ENCODE measurements at places on chromosomes 5 and 9.

GRCh38 chr9:84871983-84872382, 202.5 kb downstream of the NTRK2 start:
- no peak for DNase-seq

GRCh38 chr9:5529683-5530221, 19.4 kb downstream of the PDCD1LG2 start:
- no peak for DNase-seq

- no peak for DNase-seq
Measured at GRCh38 chr5:53030893-53031292, 41.7 kb downstream of the ITGA2 start.

- DNase-seq, result peak; percentile 11
Measured at GRCh38 chr9:109166771-109167601, at the start of gene FRRS1L. TSS of gene FRRS1L (minus strand) at chr9:109167249. CDS start at chr9:109167138, 111 bp downstream.

DNA sequence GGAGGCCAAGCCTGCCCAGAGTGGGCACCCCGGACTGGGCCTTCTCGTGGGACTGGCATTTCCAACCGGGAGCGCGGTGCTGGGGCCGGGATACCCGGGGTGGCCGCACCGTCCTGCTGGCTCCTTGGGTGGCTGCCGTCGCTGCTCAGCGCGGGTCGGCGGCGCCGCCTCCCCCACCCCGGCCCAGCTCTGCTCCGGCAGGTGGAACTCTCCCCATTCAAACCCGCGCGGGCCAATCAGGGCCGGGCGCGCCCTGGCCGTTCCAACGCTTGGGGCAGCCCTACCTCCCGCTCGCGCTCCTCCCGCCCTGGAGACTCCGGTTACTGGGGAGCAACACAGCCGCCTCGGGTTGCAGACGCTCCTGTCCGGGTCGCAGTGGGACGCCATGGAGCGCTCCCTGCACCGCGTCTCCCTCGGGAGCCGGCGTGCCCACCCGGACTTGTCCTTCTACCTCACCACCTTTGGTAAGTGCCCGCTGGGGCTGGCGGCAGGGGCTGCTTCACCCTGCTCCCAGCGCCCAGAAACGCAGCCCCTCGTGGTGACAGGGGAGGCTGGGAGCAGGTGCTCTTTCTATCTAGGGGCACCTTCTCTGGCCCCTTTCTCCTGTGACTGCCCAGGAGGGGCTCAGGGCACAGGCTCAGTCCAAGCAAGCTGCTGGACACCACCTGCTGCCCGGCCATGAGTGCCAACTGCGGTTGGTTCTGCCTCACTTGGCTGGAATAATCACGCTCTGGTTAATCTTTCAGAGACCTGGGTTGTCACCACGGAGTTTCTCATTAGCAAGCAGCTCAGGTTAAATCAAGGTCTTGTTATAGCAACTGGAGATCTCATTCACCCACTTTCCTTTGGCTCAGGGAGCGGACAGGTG, at the start of gene RGS3:
Gene RGS3 (plus strand): TSS at position 310 of the 868 bp plus-strand sequence. CDS start 76 bp downstream, at position 386.
- peak; percentile 84 for DNase-seq

DNA sequence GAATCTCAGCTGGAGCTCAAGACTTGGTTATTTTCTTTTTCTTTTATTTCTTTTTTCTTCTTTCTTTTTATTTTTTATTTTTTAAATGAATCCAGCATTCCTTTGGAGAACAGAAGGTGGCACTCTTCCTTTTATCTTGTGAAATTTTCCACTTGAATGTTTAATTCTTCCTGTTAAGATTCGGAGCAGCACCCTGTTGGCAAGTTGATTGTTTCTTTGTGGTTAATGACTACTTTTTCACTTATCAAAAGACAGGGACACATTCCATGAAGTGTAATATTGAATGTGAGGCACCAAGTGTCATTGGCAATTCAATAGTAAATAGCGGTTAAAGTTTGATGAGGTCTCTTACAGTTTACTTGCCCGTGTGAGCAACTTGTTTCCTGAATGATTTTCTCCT, 240.5 kb upstream of the CHD1 start:
- no peak for DNase-seq

DNA sequence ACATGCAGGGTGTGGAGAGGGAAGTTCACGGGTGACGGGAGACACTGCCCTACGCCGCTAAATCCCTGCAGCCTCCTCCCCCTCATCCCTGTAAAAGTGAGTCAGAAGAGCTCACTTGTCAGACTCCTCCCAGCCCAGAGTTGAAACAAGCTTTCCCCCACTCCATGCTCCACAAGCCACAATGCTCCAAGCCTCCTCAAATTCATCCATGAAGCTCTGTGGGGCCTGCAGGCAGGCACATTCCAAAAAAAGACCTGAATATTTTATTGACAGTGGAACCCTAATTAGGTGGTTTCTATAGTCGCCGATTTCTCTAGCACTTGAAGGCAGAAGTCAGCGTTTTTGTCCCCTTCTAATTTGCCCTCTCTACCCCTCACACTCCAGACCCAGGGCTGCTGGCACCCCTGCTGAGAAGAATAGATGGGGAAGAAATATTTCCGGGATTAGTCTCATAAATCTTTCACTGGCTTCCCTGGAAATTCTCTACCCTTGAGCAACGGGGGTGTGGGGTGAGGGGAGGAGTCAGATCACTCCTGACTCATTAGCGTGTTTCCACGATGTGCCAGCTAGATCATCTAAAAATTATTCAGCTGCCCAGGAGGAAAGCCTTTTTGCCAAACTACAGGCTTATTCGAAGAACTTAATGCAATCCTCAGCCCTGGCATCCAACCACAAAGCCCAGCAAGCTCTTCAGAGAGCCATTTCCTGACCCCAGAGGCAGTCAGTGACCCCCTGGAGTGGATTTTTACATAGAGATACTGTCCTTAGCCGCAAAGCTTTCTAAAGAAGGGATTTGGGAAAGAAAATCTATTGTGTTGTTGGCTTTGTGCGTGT, 97.1 kb downstream of the ENC1 start:
- DNase-seq, result peak; percentile 55

DNA sequence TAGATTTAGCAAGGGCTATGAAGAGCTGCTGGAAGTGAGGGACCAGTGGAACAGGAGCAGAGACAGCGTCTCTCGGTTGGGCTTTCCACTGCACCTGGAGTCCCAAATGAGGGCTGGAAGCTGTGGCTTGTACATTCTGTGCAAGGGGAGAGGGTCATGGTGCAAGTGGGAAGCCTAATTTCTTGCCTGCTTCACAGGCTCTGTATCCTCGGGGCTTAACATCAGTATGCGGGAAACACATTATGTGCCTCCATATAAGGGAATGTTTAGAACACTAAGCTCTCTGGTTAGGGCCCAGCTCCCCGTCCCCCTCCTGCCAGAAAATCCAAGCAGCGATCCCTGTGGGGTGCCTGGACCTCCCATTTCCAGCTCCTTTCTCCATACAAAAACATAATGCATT, 89.0 kb upstream of the NIPAL4 start:
- no peak for DNase-seq

DNA sequence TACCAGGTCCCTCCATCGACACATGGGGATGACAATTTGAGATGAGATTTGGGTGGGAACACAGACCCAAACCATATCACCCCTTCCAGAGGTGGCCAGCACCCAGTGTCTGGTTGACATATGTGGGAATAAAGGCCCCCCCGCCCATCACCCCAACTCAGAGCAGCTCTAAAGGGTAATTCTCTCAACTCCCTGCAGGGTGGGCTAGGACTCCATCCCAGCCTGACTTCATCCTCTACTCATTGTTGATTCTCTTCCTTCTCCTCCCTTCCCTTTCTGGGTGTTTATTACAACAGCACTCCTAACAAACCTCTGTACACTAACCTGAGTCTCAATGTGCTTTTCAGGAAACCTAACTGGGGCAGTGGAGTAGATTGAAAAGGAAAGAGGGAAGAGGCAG, 339.9 kb downstream of the ACTL7B start:
- DNase-seq, result no peak

- no peak for DNase-seq
Measured at GRCh38 chr5:36870399-36871040, 6.0 kb upstream of the NIPBL start.

DNA sequence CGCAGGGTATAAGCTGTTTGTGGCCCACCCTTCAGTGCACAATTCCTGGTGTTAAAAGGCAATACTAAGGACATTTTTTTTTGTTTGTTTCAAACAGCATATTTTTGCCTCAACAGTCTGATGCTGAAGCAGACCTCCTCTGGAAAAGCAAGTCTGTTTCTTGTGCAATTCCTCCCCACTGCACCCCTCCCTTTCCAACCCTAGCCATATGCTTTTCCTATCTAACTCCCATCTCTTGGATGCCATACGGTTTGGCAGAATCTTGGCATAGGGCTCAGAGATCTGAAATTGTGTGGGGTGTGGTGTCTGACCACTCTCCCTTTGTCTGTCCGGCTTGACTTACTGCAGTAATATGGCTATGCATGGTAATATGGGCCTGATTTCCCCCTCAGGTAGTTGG, 161.6 kb downstream of the TMEM38B start:
- no peak for DNase-seq

DNA sequence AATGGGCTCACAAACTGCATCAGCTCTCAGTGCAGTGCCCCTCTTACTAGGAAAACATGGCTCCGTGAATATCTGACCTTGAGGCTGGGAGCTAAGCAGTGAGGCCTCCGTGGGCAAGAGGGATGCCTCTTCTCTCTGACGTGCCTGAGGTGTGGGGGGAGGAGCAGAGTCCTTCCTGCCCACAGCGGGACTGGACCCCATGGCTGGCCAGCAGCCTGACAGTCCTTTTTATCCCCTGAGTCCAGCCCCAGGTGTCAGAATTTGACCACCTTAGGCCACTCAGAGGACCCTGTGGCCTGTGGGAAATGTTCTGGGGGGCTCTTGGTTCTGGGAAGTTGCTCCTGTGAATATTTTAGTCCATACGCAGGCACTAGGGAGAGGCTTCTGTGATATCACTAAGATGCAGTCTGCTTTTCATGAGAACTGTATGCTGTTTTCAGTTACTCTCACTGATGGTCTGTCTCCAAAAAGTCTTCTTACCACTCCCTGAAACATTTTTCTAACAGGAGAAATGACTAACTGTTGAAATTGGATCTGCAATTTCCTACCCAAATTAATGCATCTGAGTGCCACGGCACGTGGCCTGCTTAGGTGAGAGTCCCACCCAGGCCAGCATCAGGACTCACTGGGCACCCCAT, 23.4 kb downstream of the ANGPTL2 start:
- no peak for DNase-seq

DNA sequence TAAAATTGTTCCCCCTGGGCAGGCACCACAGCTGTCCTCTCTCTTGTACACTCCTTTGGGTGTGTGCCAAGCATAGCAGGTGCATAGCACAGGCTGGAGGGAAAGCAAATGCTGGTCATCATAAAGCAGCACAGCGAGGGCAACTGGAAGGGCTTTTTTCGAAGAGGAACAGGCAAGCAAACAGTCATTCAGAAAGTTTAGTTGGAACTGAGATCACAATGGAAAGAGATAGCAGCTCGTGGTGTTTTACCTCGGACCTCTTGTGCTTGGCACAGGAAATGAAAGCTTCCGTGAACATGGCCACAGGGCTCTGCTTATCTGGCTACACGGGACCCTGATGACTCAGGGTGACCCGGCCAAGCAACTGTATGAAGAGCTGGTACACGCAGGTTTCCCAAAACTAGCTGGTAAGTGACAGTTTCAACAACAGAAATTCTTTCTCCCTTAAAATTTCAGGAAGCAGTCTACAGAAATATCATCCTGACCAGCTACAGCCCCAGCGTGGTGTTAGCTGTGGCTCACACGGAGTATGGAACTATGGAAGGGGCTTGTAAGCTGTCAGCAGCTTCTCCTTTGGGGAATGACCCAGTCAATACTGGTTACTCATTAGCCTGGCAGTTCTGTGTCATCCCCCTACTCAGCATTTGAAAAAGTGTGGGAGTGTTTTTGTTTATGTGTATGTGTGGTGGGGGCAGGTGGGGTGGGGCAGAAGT, 48.1 kb downstream of the POC5 start:
- DNase-seq, result peak; percentile 55

- no peak for DNase-seq
Measured at GRCh38 chr9:38192731-38193265, 123.8 kb upstream of the SHB start.

GRCh38 chr5:172370648-172371545, 83.4 kb downstream of the SH3PXD2B start:
- peak; percentile 40 for DNase-seq

DNA sequence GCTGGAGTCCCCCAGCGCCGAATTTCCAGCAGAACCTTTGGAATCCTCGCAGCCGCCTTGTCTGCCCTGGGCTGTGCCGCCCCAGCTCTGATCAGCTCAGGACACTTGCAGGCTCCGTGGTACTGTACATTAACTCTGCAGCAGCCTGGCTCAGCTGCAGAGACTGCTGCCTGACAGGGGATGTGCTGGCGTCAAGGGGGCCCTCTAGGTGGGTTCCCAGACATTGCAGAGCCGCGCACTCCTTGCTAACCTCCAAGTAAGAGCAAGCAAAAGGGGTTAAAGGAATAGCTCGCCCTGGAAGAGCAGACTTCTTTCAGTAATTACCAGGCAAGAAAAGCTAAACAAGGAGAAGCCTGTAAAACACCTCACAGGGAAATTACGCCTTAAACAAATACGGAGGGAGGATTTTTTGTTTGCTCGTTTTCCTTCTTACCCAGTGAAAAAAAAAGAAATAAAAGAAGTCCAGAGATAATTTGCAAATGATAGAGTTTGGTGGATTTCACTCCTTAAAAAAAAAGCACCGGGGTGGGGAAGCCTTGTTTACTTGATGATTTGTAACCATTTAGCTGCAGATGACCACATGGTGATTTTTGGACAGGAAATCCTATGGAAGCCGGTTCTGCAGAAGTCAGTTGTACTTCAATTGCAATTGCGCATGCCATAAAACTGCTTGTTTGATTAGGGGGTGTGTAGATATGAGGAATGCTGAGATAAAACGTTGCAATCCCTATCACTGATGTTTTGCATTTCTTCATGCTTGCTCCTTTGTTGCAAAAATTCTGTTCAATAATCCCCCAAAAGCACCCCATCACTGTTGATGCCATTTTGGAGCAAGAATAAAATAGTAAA, 305.8 kb downstream of the PDE4D start:
- peak; percentile 36 for DNase-seq

DNA sequence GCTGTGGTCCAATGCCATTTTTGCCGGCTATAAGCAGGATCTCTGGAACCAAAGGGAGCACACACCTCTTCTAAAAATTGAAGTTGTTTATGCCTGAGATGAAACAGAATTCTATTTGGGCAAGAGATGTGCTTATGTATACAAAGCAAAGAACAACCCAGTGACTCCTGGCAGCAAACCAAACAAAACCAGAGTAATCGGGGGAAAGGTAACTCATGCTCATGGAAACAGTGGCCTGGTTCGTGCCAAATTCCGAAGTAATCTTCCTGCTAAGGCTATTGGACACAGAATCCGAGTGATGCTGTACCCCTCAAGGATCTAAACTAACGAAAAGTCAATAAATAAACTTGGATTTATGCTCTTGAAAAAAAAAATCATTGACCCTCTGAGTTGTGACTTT, 178.7 kb downstream of the CEMIP2 start:
- no peak for DNase-seq

- no peak for DNase-seq
Measured at GRCh38 chr9:14352503-14352902, 38.6 kb upstream of the NFIB start.

Data from body of pancreas (tissue), 4 donors.